Stimulated activated CD8-positive, alpha-beta memory T cell treated with anti-CD3 and anti-CD28 coated beads, Interleukin-7, amount 100 ng/mL, for 4 hours (primary cell): ENCODE measurements at places on chromosomes 5 and 9.

DNA sequence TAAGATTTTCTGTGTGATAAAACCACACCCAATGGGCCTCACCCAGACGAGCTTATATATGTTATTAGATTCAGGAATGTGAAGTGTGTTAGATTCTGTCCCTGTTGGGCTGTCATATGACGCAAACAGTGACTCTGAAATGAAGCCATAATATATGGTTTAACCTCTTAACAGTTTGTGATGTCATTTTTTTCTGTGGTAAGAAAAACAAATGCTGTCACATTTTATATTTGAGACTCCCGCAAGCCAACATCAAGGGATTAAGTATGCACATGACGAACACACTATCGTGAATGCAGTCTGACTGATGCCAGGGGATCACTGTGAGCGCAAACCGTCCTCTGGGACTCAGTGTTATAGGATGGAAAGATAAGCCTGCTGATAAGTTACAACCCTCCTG is 321.7 kb downstream of the SH3GL2 start:
- DNase-seq = no peak

- DNase-seq = no peak
Observed at GRCh38 chr5:84290161-84290560, 94.5 kb downstream of the EDIL3 start.

DNA sequence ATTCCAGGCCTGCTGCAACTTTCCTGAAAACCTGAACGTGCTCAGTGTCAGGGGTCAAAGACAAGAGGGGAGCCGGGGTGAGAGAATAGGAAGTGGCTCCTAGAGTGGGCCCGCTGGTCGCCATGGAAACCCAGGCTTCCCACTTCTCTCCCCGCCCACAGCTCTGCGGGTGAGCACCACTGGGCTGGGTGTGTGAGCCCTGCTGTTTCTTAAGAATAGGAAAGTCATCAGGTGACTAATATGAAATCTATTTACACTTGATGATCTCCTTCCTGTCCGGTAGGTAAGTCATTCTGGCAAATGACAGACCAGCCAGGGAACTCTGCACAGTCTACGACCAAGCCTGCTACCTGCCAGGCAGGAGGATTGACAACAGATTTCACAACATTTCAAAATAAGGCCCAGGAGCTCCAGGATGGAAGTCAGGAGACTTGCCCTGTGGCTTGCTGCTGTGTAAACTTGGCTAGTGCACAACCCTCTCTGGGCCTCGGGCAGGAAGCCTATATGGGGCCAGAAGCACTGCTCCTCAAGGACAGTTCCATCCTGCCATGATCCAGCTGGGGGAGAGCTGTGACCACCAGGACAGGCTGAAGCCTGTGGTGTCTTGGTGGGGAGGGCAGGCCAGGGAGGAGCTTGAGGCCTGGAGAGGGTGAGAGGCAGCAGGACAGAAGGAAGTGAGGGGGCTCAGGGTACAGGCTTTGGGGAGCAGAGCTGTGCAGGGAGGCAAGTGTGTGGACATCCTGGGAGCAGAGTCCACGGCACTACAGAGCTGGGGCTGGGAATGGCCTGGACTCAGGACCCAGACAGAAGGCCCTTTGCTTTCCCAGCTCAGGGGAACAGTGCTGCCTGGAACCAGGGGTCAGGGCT is 60.6 kb downstream of the SHB start:
- peak; percentile 44 for DNase-seq

DNA sequence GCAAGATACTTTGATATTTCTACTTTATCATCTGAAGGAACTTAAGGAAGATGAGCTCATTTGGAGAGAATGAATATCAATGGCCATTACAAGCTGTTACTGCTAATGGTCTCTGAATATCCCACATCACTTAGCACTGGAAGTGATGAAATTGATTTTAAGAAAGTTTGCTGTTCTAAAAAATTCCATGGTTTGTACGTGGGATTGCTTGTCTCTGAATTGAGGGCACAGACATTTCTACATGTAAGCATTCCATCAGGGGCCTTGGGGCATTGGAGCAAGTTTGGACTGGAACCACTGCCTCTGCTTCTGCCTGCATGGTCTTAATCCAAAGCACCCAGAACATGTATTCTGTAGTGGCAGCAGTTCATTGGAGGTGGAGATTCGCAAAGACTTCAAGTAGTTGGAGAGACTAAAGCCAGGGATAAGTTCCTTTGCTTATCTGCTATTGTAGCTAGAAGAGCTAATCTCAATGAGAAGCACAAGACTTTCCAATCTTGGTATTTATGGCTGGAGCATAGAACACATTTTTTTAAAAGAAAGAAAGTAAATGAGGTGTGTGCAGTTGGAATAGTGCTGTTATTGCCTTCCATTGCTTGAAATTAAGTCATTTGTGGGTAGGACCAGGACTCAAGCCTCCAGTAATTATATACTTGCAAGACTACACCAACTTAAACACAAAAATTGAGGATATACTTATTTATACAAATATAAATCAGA is 424.2 kb downstream of the SPATA31D1 start:
- DNase-seq = no peak

GRCh38 chr9:25918761-25919160 is 240.5 kb upstream of the TUSC1 start:
- no peak for DNase-seq

- no peak for DNase-seq
Observed at GRCh38 chr9:26770821-26771220, 121.8 kb downstream of the CAAP1 start.

GRCh38 chr9:71767163-71767775 is 1.0 kb downstream of the CEMIP2 start:
- DNase-seq = no peak

DNA sequence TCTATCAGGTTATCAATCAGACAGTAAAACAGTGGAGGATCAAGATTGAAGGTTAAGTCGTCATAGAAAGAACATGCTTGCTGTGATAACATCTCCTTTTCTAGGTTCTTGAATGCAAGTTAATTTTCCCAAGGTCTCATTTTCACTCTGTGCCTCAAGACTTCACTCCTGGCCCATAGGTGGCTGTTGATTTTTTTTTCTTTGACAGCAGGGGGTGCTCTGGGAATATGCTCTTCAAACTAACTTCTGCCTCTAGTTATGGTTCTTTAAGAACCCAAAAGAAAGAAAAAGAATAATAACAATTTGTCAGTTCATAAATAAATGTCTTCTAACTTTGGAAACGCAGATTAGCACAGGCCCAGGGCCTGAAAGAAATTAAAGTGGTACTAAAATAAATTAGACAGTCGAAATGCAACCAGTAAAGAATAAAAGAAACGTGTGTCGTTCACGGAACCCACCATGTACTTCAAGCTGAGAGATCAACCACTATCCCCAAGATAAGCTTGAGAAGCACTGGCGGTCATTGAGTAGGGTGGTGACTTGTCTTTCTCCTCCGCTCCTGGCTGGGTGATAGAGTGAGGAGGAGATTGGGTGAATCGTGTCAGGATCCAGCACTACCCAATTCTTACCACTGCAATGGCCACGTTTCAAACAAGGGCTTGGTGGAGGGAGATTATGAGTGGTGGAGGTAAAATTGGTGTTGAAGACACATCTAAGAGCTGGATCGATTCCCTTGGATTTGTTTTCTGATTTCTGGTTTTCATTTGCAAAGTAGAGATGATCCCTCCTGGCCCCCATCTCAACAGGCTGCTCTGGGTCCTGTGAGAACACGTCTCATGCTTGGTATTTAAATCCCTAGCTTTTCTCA is 93.4 kb upstream of the IRX4 start:
- DNase-seq = no peak

GRCh38 chr5:96565582-96566265 is 96.5 kb upstream of the CAST start:
- DNase-seq = no peak

DNA sequence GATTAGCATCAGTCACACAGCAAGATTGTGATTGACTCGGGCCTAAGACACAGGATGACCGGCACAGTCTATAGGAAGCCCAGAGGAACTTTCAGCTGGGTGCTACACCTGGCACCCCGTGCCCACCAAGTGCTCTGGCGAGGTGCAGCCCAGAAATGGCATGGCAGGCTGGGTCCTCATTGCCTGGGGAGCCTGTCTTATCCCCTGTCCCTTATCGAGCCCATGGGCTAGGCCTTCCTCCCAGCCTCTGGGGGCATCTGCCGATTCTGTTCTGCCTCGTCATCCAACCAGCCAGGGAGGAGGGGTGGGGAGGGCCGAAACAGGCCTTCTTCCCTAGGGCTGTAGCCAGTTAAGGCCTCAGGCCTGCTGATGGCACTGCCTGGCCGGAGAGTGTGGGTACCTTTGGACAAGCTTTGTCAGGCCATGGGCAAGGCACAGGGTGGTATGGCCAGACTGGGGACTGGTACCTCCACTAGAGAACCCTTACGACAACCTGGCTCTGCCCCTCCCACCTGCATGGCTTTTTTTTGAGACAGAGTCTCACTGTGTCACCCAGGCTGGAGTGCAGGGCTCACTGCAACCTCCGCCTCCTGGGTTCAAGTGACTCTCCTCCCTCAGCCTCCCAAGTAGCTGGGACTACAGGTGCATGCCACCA is 1.6 kb downstream of the GRK6 start:
- DNase-seq = no peak

DNA sequence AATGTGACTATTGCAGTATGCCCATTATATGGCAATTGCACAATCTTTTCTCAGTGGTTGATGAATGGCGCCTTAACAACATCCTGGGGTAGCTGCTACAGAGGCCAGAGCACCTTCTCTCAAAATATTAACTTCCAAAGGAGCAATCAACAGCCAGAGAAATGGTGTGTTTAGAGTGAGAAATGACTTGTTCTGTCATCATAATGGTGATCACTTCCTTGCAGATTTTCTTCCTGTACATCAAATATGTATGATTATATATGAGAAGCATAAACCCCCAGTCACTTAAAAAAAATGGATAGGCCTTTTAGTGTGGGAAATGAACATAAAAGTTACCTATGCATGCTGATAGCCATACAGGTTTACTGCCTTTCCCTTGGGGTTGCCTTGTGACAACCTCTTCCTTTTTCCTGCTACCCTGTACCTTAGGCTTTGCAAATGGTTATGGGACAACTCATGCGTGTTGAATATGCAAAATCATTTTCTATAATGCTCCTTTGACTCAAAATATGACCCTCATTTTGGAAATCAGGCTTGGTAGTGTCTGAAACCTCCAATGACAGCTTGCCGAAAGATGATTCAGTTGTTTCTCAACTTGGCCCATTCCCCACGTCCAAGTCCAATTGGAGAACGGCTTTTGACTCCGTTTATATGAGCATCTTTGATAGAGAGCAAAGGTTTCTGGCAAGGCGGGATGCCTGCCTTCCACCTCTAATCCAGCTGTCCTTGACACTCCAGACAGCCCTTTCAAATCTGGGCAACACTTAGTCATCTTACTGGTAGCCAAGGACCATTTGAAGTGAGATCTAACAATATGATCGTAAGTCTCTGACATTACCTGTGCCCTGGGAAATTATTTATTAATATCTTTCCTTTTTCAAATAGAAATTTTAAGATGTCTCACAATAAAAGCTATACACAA is 69.3 kb downstream of the SLC1A1 start:
- DNase-seq = no peak

DNA sequence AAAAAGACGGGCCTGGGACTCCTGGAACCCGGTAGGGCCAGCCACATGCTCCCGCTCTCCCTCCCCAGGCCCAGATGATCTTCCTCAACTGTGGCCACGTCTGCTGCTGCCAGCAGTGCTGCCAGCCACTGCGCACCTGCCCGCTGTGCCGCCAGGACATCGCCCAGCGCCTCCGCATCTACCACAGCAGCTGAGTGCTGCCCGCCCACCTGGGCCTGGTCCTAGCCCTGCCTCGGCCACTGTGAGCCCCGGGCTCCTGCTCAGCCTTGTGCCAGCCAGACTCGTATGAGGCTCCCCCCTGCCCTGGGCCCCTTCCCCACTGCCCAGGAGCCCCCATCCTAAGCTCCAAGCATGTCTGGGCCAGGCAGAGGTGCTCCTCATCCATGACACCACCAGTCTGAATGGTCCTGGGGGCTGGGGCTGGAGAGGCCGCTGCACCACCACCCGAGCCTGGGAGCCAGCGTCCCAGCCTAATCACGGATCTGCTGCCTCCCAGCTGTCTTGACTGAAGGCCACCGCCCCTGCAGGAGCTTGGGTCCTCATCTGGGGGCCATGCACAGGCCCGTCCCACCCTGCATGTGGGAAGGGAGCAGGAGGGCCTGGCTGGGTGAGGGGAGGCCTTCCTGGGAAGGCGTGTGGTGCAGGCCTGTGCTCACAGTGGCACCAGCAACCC is 51.5 kb downstream of the LRSAM1 start:
- DNase-seq = no peak

DNA sequence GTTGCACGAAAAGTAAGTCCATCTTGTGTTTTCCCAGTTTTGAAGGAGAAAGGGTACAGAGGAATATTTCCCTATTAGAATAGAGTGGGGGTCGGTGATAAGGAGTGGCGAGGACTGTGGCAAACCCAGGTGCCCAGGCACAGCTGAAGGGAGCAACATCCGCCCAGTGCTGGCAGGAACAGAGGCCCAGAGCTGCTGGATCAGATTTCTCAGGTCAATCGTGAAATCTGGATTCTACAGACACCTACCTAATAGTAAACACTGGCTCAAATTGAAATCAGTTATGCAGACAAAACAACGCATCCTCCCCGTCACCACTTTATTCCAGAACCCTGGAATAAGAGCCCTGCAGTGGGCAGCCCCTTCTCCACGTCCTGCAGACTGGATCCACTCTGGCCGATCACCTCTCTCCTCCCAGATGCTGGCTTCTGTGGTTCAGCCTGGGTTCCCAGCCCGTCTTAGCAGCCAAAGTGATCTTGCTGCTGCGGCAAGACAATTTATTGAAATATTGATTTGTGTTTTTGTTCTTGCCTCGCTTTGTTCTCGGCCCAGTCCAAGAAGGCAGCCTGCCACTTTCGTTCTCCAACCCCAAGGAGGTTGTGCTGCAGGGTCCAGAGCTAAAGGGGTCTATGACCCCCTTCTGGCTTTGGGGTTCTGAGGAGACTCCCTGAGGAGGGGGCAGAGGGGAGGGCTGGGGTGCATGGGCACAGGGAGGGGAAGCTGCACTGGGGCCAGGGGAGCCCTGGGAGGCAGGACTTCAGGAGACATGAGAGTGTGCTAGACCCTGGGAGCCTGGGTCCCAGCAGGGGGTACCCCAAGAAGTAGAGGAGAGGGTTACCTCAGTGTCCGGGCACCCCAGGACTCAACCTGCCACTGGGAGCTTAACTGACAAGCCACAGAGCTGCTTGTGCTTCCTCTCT is 103.3 kb downstream of the ZNF354C start:
- no peak for DNase-seq

- DNase-seq = no peak
Observed at GRCh38 chr9:108838017-108838416, 17.8 kb downstream of the ACTL7B start.

GRCh38 chr5:95798048-95798447 is 24.5 kb downstream of the GLRX start:
- no peak for DNase-seq
